ENCODE measurements at places on chromosomes 7 and 10.

GRCh38 chr10:31683682-31684081 is 244.9 kb downstream of the ARHGAP12 start:
- DNase-seq, result no peak

DNA sequence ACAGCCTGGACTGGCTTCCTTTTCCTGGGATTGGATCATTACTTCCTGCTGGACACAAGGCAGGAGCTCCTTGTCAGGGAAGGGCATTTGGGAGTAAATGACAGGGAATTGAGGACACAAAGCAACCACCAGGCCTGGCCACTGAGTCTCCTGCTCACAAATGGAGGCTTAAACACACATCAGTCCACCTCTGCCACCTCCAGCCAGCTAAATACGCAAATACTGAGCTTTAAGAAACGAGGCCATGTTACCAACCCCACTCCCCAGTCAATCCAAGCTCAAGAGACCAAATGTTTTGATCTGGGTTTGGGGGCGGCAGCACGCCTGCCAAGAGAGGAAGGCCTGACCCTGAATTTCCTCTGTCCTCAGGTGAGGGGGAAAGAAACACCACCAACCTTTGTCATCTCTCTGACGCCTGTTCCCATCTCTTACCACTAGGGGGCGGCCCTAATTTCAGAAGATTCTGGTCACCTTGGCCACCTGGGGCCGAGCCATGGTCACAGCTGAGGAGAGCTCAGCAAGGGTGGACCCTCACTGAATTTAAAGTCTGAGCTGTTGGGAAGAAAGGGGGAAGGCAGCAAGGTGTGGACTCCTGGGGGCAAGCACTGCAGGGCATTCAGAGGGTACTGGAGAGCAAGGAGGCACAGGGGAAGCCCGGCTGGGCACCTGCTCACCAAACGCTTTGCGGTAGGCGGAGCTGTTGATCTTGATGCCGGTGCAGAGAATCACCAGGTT is 16.5 kb downstream of the AIFM2 start:
- peak; percentile 90 for DNase-seq

DNA sequence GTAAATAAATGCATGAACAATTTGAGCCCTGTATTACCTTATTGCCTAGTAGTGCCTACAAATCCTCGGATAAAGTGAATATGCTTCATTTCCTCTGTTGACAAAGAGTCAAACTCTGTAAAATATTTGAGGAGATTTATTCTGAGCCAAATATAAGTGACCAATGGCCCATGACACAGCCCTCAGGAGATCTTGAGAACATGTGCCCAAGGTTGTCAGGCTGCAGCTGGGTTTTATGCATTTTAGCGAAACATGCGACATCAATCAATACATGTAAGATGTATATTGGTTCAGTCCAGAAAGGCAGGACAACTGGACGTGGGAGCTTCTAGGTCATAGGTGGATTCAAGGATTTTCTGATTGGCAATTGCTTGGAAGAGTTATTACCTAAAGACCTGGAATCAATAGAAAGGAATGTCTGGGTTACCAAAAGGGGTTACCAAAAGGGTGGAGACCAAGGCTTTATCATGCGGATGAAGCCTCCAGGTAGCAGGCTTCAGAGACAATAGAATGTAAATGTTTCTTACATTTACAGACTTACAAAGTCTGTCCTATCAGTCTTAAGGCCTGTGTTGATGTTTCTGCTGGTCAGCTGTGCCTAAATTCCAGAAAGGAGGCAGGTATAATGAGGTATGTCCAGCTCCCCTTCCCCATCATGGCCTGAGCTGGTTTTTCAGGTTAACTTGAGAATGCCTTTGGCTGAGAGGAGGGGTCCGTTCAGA is 220.1 kb upstream of the FZD1 start:
- peak; percentile 17 for DNase-seq

- no peak for DNase-seq
Measured at GRCh38 chr7:50426280-50427045, 23.7 kb downstream of the FIGNL1 start.
